Astrocyte (in vitro differentiated cells and primary cell): ENCODE measurements at places on chromosomes 1 and 21. TPM values are rescaled to one million over a fixed set of nuclear protein-coding genes. Genes with fewer than 3 reads are reported as not detected.

PLA2G2C gene
- total RNA-seq = not detected in 2 replicates

B3GALT5 gene
- 2.2 and 2.5 TPM in 2 replicates for total RNA-seq

PIGV gene
- total RNA-seq = 7.9 and 10.6 TPM in 2 replicates

LCE1A gene
- not detected in 2 replicates for total RNA-seq

TARS2 gene
- total RNA-seq = 15.5 and 15.7 TPM in 2 replicates

NLRP3 gene
- total RNA-seq = 0.09 and 0.12 TPM in 2 replicates

KIF17 gene
- total RNA-seq = 2.2 and 2.3 TPM in 2 replicates
